ENCODE measurements at places on chromosomes 5 and 9. TPM values are rescaled to one million over a fixed set of nuclear protein-coding genes. Genes with fewer than 3 reads are reported as not detected.

DNA sequence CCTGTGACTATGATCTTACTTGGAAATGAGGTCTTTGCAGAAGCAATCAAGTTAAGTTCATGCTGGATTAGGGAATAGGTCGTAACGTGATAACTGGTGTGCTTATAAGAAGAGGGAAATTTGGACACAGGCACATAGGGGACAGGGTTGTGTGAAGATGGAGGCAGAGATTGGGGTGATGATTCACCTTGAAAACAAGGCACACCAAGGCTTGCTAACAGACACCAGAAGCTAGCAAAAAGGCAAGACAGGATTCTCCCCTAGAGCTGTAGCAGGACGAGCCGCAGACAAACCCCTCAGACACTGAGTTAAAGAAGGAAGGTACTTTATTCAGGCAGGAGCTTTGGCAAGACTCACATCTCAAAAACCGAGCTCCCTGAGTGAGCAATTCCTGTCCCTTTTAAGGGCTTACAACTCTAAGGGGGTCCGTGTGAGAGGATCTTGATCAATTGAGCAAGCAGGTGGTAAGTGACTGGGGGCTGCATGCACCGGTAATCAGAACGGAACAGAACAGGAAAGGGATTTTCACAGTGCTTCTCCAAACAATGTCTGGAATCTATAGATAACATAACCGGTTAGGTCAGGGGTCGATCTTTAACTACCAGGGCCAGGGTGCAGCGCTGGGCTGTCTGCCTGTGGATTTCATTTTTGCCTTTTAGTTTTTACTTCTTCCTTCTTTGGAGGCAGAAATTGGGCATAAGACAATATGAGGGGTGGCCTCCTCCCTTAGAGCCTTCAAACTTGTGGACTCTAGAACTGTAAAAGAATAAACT lies 57.5 kb upstream of the S1PR3 start:
- H3K4me3 ChIP-seq = no peak overlapping the region
- no peaks in the 10 kb centered on the region for H3K36me3 ChIP-seq
- H3K27ac ChIP-seq = no peak overlapping the region
- no peak for DNase-seq

DNA sequence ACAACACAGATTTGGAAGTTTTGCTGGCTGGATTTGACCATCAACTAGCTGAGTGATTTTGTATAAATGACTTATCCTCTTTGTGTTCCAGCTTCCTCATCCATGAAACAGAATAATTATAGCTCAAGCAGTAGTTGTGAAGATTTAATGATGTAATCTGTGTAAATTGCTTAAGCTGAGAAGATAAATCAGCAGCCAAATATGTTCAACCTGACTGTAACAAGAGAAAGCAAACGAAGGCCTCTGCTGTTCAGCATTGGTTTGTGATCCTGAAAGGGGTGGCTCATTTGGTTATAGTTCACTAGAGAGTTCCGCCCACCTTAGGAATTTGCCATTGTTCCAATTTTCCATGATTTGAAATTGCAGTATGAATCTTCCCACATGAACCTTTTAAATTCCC lies 75.7 kb upstream of the CCDC112 start:
- H3K4me1 ChIP-seq = peaks cover 3% of the 10 kb centered on the region
- peaks cover 3% of the 10 kb centered on the region for H3K27me3 ChIP-seq
- no peaks in the 10 kb centered on the region for H3K36me3 ChIP-seq
- no peak overlapping the region for H3K4me3 ChIP-seq
- no peak for DNase-seq

HAVCR2 gene
- total RNA-seq = 70.0 TPM

DNA sequence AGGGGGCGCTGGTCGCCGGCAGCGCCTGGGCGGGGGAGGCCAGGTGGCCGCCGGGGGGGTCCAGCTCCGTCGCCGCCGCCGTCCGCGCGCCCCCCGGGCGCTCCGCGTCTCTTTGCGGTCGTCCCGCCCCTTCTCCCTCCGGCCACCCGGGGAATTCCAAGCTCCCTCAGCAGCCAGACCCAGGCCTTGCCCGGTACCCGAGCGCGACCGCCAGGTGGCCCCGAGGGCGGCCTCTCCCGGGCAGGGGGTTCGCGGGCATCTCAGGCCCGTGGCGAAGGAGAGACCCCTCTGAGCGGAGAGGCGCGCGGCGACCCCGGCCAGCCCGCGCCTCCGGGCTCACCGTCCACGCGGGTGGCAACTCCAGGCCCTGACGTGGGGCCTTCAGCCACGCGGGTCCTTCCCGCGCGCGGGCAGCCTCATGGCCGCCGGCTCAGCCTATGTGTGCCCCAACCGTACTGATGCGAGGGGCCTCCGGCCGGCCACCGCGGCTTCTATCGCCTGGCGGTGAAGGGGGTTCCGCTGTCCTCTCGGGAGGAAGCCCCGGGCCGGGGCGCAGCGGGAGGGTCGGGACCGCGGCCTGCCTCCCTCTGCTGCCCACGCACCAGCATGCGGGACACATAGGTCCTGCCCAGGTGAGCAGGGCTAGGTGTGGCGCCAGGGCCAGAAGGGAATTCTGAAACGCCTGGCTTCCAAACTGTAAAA lies 529 bp upstream of the NRARP start:
- peaks cover 20% of the 10 kb centered on the region for H3K27me3 ChIP-seq
- no peak for DNase-seq
- no peak overlapping the region for H3K4me3 ChIP-seq
- peaks cover 12% of the 10 kb centered on the region for H3K4me1 ChIP-seq
- H3K36me3 ChIP-seq = peaks cover 3% of the 10 kb centered on the region
- H3K27ac ChIP-seq = no peak overlapping the region

DNA sequence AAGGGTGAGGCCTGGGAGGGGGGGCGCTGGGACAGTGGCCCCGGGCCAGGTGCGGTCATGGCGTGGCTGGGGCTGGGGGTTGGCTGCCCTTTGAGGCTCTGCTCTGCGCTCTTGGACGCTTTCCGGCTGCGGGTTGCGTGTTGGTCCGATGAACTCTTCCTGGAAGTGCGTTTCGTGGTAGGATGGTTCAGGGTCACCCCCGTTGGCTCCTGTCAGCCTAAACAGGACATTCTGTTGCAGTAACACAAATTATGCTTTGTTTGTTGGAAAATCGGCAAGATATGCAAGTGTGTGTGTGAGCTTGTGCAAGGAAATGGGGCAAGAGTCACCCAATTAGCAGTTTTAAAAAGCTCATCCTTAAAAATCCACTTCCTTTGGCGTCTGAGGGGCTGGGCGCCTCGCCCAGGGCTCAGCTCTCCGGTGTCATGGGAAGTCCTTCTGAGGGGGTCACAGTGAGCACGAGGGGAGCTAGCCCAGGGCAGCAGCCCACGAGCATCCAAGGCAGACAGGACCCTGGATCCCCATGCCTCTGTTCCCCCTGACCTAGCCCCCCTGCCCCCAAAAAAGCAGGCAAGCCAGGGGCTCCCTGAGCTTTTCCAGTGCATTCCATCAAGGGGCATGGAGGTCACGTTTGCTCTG lies 22.2 kb upstream of the RNU6ATAC start:
- H3K27ac ChIP-seq = peak overlapping the region; percentile 39
- no peaks in the 10 kb centered on the region for H3K36me3 ChIP-seq
- no peak overlapping the region for H3K4me3 ChIP-seq
- H3K27me3 ChIP-seq = no peaks in the 10 kb centered on the region
- DNase-seq = no peak

GRCh38 chr9:5231212-5231611 lies at the start of gene INSL4:
INSL4 (plus strand) TSS chr9:5231419; CDS start chr9:5231524, 105 bp downstream.
- H3K4me3 ChIP-seq = no peak within 1 kb of the TSS
- no peaks in the 10 kb centered on the region for H3K4me1 ChIP-seq
- no peak within 1 kb of the TSS for H3K27ac ChIP-seq
- no peaks in the 10 kb centered on the region for H3K36me3 ChIP-seq
- H3K27me3 ChIP-seq = peaks cover 29% of the 10 kb centered on the region

SLC6A3 gene
- total RNA-seq = not detected

DNA sequence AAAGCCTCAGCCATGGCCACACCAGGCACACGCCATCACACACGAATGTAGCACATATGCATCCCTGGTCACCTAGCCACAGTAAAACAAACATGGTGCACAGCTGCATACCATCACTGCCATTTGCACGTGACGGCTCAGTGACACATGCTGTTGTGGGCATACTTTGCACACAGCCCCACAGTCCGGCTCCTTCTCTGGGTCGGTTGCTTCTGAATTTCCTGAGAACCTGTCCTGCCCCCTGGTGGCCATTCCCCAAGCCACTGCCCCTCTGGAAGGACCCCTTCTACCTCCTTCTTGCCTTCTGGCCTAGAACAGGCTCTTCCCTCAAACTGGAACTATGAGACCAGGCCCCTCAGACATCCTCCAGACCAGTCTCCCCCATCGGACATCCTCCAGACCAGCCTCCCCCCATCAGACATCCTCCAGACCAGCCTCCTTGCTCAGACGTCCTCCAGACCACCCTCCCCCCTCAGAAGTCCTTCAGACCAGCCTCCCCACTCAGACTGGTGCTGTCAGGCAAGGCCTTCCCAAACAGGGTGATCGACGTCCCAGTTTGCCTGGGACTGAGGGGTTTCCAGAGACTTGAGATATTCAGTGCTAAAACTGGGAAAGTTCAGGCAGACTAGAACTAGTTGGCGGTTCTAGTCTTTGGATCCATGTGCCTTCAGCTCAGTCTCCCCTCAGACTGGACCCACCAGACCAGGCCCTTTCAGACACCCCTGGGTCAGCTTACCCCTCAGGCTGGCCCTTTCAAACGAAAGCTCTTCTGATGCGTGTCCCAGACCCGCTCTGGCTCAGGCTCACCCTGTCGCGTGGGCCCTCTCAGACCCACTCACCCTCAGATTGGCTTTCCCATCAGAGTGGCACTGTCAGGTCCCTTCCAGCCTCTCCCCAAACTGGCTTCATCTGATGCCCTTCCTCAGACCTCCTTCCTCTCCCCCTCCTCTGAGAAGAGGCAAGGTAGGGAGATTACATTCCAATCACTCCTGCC lies 24.3 kb upstream of the ENHO start:
- no peaks in the 10 kb centered on the region for H3K4me1 ChIP-seq
- H3K4me3 ChIP-seq = no peak overlapping the region
- no peaks in the 10 kb centered on the region for H3K36me3 ChIP-seq

- no peaks in the 10 kb centered on the region for H3K4me1 ChIP-seq
- H3K36me3 ChIP-seq = peaks cover 24% of the 10 kb centered on the region
- no peak overlapping the region for H3K4me3 ChIP-seq
- DNase-seq = no peak
Measured at GRCh38 chr9:111678293-111678692, 16.9 kb downstream of the GNG10 start.

LMBRD2 gene
- 9.8 TPM for total RNA-seq

DNA sequence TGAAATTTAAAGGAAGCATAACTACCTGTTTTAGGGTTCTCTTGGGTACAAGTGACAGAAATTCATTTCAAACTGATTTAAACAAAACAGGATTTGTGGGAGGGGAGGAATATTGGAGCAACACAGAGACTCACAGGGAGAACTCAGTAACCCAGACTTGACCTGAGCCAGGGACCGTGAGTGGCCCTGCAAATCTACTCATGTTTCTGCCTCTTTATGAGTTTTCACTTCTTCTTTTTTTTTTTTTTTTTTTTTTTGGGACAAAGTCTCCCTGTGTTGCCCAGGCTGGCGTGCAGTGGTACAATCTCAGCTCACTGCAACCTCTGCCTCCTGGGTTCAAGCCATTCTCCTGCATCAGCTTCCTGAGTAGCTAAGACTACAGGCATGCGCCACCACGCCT lies 405.6 kb upstream of the ZNF608 start:
- no peak overlapping the region for H3K27ac ChIP-seq
- no peaks in the 10 kb centered on the region for H3K27me3 ChIP-seq
- DNase-seq = no peak
- H3K36me3 ChIP-seq = no peaks in the 10 kb centered on the region
